H4 (cell line): ENCODE measurements at places on chromosomes 2 and 18. TPM values are rescaled to one million over a fixed set of nuclear protein-coding genes. Genes with fewer than 3 reads are reported as not detected.

GRCh38 chr2:160918906-160919503, 241.2 kb upstream of the TANK start:
- peak; percentile 36 for DNase-seq

DNA sequence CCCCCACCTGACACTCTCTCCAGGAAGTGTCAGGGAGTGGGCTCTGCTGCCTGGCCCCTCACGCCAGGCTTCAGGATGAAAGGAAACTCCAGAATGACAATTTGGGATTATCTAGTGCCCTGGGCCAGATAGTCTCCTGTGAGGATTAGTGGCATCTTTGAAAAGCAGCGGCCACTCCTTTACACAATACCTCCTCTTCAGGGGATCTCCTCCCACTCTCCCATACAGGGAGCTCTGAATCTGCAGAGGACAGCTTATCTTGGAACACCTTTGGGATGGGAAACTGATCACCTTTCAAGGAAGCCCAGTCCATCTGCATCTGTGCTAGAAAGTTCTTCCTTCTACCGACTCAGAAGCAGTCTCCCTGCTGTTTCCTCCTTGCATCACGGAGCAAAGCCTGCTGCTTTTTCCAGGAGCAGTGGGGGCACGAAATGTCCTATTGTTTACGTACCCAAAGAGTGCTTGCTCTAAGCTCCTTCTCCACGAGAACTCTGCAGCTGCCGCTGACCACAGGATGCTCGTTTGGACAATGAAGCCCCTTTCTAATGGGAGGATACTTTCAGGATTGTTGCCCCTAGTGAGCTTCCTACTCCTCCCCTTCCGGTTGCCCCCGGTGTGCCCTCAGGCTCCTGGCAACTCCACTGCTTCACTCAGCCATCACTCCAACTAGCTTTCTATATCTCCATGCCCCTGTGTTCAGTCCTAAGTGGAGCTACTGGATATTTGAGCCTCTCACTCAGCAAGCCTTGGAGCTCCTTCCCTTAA, 31.5 kb downstream of the SIX3 start:
- DNase-seq, result no peak

The TFCP2L1 gene
- 0.06 TPM in 1 of 2 replicates, not detected in the other for total RNA-seq

DNA sequence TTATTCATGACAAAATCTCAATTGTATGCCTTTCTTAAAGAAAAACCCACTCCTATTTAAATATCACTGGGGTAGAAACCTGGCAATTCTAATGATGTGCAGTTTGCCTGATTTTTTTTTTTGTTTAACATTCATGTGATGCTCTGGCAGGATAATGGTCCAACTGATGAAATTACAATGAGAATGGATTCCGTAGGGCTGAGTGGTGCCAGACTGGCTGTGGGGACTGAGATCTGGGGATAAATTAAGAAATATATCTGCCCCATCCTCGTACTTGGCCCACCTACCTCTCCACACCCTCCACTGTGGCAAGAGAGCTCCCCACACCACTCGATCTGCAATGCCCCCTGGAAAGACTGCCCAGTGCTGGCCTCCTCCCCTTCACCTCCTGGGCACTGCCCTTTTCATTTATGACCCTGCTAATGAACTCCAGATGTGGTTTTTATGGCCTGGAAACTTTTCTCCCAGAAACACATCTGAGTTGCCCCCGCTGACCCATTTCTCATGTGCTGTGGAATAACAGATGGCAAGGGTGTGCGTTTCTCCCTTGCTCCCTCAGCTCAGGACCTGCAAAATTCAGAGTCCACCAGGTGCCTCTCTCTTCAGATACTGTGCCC, 33.0 kb upstream of the RPL37A start:
- DNase-seq, result no peak

- no peak for DNase-seq
Observed at GRCh38 chr18:28036488-28036887, 140.4 kb downstream of the CDH2 start.

GRCh38 chr2:120638450-120638849, 97.2 kb upstream of the GLI2 start:
- DNase-seq, result no peak

- no peak for DNase-seq
Observed at GRCh38 chr2:145644820-145645302, 1124.9 kb upstream of the ZEB2 start.

The TLX2 gene
- total RNA-seq, result not detected in 2 replicates

The BCL11A gene
- total RNA-seq, result 1.1 and 1.3 TPM in 2 replicates

- DNase-seq, result no peak
Observed at GRCh38 chr2:237877576-237878307, 18.3 kb downstream of the RAMP1 start.

DNA sequence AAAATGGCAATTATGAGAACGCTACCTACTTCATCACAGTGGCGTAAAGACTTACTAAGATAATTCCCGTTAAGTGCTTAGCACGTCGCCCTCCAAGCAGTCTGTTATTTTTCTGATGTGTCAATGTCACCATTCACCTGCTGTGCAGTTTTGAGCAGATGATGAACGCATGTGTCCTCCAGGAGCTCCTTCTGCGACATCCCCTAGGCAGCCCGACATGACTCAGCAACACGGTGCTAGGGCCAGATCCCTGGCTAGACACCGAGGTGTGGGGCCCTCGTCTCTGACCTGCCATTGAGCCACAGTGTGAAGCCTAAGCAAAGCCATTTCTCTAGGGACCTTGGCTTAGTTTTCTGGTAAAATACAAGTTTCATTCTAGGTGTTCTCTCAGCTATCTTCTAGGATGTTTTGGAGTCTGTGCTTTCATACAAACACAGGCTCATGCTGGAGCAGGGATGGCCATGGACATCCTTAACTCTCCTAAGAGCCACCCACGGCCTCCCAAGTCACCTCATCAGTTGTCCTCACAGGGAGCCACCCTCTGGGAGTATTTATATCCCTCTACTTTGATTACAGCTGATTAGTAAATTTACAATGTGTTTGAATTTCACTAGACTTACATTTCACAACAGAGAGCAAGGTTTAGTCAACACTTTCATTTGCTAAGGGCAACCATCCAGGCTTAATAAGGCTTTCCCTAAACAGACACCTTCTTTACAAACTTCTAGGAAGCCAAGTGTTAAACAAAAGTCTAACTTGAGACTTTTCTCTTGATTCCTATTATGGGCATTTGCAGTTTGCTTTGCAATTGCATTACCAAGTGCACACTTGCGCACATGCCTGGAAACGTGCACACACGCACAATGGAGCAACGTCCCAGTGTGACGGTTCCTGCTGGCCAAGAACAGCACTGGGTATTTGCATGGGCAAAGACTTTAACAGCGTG, 376.8 kb upstream of the ID2 start:
- DNase-seq, result no peak

DNA sequence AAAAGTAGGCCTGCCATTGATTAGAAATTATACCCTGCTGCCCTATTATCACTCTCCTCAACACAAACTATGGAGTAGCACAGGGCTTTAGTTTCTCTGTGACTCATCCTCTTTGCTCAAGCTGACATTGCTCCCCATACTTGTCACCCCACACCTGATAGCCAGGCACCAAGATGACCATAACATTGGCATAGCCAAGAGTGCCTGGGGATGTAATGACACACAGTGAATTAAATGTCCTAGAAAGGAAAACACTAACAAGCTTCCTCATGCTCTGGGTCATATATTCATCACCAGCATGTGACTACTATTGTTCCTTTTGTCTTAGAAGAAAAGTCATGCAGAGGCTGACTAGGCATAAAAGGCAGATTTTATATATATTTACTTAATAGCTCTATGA, 137.8 kb upstream of the RND3 start:
- no peak for DNase-seq

DNA sequence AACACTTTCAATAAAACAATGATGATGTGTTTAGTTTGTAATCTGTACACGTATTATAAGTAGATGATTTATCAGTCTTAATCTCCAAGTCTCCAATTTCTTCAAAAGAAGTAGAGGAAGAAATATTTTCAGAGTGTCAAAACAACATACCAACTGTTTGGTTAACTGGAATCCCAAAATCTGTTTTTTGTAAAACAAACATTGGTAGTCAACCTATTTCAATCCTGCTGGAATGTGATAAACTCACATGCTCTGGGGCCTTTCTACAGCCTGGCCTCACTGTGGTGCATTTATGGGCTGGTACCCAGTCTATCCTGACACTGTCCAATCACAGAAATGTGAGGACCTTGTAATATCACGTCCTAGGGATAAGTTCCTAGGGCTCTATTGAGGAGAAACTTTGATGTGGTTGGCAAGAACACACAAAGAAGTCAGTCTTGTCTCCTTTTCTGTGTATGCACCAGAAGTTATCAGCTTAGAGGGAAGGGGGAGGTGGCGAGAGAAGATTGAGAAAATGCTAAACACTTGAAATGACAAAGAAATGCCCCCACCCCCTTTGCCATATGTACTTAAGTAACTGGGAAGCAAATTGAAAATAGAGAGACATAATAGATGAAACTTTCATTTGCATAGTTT, 47.2 kb downstream of the PRKRA start:
- DNase-seq, result no peak

GRCh38 chr2:42067521-42067920, 19.7 kb downstream of the PKDCC start:
- DNase-seq, result no peak

The RAB27B gene
- 1.4 and 2.1 TPM in 2 replicates for total RNA-seq

- no peak for DNase-seq
Observed at GRCh38 chr2:69902213-69902922, 8.6 kb downstream of the SNRNP27 start.

The PROKR1 gene
- not detected in 2 replicates for total RNA-seq

DNA sequence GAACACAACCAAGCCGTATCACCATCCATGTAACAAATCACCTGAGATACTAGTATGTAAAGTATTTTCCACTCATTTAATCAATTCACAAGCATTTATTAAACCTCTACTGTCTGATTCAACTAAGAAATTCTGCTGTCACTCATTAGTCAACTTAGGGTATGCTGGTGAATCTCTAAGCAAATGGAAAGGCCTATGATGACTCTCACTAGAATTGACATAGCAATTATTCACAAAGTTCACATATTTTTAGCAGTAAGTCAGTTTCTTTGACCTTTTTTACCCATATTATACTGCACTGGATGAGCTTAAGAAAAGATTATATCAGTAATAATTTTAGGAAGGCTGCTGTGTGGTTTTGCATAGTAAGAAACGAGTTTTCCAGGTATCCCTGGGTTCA, 130.1 kb downstream of the SLC8A1 start:
- no peak for DNase-seq
